Fibroblast of the aortic adventitia (primary cell): ENCODE measurements at places on chromosomes 12 and 14. TPM values are rescaled to one million over a fixed set of nuclear protein-coding genes. Genes with fewer than 3 reads are reported as not detected.

The CLEC4D gene
- not detected in 2 replicates for total RNA-seq

The TCTN2 gene
- total RNA-seq = 11.1 and 18.5 TPM in 2 replicates

The PRIMA1 gene
- 0.08 TPM in 1 of 2 replicates, not detected in the other for total RNA-seq

The PPP2R5C gene
- total RNA-seq = 114 and 137 TPM in 2 replicates

The ZC2HC1C gene
- 0.90 and 1.6 TPM in 2 replicates for total RNA-seq
